ENCODE measurements at places on chromosomes 2 and 18.

DNA sequence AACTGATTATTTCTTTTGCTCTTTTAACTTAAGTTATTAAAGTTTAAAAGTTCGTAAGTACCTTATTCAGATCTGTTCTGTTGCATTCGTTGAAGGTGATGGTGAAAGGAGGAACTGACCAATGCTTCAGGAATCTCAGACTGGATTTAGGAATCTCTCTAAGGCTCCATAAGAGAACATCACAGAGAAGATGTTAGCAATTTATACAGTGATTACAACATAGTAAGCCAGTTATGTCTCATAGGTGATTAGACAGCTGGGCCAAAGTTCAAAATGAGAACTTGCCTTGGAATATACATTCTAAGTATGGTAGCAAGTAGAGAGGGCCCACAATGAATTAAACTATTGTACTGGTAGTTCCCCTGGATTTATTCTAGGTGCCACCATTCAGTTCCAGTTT, 3.2 kb downstream of the MARS2 start:
- no peak for DNase-seq

DNA sequence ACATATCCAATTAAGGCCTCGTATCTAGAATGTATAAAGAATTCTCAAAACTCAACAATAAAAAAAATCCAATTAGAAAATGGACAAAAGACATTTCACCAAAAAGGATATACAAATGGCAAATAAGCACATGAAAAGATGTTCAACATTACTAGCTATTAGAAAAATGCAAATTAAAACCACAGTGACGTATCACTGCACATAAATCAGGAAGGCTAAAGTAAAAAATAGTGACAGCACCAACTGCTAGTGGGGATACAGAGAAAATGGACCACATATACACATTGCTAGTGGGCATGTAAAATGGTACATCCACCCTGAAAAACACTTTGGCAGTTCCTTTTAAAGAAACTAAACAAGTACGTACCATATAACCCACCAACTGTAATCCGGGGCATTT, 59.7 kb downstream of the SMAD4 start:
- no peak for DNase-seq

DNA sequence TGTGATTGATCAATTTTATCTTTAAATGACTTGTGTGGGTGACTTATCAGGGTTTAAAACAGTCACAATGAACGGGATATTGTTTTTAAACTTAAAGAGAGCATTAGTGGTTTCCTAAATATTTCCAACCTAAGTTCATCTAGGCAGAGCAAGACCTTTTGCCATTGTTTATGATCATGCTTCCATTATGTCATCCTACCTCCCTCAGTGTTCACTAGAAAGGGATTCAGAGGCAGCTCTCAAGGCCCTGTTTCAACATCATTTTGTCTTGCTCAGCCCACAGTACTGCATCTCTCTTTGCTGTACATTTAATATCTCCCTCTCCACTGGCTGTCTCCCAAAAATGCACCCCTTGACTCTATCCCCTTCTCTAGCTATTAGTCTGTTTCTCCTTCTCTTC, 21.5 kb upstream of the PELI1 start:
- DNase-seq: no peak

DNA sequence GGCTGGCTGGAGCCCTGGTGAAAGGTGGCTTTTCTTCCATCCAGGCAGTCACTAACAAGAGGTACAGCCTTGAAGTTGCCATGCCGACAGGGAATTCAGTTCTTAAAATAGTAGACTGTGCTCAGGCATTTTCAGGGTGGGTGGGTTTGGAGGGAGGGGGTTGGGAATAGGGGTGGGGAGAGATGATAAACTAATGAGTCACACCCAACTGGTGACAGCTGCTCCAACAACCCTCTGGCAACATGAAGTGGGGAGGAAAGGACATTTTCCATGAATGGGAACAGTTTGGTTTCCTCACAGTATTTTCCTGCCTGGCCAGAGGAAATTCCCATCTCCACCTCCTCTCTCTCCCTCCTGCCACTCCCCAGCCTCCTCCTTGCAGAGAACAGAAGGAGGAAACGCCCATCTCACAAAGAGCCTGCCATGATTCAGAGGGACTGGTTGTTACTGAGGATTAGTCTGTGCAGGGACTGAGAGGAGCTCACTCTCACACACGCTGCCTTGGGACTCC, 113.0 kb upstream of the SLC1A4 start:
- DNase-seq: no peak

- no peak for DNase-seq
Observed at GRCh38 chr2:25333981-25334380, 7.7 kb downstream of the DNMT3A start.

- no peak for DNase-seq
Observed at GRCh38 chr18:23967321-23968089, 47.0 kb upstream of the TTC39C start.

DNA sequence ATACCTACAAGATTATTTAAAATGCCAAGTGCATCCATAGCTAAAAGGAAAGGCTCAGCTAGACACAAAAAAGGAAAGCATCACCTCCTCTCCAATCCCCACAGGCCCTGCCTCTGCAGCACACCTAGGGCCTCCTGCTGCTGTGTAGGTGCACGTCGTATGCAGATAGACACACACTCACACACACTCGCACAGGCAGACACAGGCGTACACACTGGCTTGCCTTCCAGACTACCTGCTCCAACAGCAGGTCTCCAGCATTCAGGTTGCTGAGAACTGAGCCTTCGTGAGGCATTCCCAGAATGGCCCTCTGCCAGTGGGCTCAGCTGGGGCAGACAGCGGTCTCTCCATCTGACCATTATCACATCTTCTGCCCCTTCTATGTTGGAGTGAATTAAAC, 35.3 kb upstream of the FRZB start:
- no peak for DNase-seq

DNA sequence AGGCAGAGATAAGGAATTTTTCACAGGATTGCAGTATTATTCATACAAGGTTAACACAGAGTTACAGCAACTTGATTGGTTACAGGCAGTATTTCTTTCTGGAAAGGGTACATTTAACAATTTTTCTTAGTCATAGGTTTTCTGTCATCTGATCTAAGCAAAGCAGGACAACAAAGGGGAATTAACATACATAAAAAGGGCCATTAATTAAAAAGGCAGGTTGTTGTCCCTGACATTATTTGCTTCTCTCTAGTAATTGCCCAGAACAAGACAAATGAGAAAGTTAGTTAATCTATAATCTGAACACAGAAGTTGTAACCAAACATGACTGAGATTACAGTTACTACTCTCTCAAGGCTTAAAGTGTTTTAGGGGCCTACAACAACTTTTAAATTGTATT, 291.4 kb upstream of the LRRTM4 start:
- DNase-seq: no peak

GRCh38 chr2:203842373-203842772, 25.2 kb upstream of the CTLA4 start:
- no peak for DNase-seq

DNA sequence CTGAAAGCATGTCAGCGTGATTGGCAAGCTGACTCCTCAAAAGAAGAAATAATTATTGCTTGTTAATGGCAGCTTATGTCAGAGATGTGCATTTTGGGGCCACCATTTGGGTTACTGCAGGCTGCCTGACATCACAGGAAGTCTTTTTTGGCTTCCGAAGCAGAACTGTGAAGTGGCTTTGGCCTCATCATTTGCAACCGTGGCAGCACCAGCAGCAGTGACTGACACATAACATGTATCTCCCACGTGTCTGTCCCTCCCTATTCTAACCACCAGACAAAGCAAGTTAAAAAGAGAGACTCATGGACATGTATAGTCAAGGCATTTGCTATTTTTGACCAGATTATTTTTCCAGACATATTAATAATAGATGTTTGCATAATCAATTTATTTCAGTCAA, 488.7 kb upstream of the ACVR2A start:
- no peak for DNase-seq

- DNase-seq: no peak
Observed at GRCh38 chr2:60992985-60993392, 24.5 kb upstream of the PEX13 start.

- no peak for DNase-seq
Observed at GRCh38 chr2:219728991-219729487, 101.6 kb downstream of the SLC4A3 start.
